Islet precursor cell (in vitro differentiated cells): ENCODE measurements at places on chromosomes 6 and 20.
A peak's percentile ranks its signal among the peaks of the same experiment; 100 is the strongest.

DNA sequence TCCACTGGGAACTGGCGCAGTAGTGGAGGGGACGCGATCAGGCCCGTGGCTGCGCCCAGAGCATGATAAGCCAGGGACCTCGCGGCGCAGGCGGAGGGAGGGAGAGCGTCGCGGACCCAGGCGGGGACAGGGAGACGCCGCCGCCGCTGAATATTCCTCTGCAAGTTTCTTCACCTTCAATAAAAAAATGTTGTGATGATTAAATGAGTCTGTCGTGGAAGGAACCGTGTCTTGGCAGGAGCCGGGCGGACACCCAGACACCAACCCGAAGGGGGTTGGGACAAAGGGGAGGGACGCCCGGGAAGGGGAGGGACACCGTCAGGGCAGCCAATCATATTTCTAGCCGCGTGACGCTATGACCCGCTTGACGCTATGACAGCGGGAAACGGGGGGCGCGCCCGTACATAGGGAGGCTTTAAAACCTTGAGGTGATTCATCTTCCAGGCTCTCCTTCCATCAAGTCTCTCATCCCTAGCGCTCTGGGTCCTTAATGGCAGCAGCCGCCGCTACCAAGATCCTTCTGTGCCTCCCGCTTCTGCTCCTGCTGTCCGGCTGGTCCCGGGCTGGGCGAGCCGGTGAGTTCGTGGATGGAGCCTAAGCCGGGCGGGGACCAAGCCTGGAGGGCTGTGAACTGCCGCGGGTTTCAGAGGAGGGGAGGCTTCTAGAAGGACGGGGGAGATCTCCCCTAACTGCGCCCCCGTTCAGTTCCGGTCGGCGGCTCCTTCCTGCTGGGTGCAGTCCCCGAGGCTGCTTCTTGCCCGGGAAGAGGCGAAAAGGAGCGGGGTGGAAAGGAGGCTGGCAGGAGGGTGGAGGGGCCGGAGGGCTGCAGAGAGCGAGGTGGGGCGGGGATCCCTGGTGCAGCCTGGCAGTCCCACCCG, at the start of gene ULBP2:
TSS of gene ULBP2 (plus strand) at position 432 of the 878 bp plus-strand sequence. CDS start at position 491, 59 bp downstream.
- peak; percentile 91 for DNase-seq

DNA sequence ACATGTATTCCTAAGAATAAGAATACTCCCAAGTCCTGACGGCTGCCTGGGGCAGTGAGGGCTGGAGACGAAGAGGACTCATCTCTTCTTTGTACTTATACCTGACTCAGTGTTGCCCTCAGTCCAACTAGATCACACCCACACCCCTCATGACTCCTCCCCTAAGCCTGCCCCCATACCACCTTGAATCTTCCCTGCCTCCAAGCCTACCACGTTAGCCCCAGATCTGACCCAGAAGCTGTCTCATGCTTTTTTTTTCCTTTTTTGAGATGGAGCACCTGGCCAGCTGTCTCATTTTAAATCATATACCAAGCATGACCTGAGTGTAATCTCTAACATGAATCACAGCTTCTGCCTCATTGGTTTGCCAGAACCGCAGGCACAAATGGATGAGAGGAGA, 45.2 kb downstream of the MUC22 start:
- no peak for DNase-seq

DNA sequence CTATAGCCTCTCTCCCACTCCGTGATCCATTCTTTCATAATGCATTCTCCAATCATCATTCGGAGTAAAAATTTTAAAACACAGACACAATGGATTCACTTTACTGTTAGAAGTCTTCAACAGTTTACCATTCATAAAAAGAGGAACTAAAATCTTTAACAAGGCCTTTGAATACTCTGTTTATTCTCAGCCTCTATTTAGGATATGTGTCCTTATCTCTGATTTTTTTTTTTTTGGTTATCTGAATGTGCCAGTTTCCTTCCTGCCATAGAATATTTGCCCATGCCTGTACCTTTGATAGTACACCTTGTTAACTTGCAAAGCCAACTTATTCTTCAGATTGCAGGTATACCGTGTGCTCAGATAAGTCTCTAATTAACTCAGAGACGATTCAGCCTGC, 11.1 kb downstream of the CRISP1 start:
- DNase-seq, result no peak

DNA sequence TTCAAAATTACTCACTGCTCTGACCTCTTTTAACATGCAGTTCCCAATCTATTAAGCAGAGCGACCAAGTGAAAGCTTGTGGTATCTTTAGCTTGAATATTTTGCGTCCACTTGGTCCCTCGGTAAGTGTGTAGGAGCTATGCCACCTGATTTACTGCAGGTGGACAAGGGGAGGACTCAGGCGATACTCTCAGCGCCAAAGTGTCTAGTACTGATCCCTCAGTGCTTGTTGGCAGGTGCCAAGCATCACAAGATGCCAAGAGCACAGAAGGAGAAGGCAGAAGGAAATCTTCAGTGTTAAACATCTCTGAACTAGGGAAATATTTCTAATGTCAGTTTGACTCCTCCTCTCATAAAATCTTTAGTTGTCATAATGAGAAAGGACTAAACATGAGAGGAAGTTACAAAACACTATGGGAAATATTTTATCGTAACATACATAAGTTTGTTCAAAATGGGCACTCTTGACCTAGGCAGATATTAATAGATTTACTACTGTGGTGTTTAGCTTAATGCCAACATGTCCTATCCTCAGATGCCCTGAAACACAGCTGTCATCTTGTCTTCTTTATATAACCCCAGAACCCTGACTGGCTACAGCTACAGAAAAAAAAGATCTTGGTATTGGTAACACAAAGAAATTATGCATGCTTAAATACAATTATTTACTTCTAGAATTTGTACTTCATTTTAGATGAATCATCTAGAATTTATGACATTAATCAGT, 19.5 kb downstream of the NHLRC1 start:
- DNase-seq, result no peak

- no peak for DNase-seq
Observed at GRCh38 chr6:130453230-130453629, 87.4 kb downstream of the TMEM200A start.
